ENCODE measurements at places on chromosomes 12 and 14.

DNA sequence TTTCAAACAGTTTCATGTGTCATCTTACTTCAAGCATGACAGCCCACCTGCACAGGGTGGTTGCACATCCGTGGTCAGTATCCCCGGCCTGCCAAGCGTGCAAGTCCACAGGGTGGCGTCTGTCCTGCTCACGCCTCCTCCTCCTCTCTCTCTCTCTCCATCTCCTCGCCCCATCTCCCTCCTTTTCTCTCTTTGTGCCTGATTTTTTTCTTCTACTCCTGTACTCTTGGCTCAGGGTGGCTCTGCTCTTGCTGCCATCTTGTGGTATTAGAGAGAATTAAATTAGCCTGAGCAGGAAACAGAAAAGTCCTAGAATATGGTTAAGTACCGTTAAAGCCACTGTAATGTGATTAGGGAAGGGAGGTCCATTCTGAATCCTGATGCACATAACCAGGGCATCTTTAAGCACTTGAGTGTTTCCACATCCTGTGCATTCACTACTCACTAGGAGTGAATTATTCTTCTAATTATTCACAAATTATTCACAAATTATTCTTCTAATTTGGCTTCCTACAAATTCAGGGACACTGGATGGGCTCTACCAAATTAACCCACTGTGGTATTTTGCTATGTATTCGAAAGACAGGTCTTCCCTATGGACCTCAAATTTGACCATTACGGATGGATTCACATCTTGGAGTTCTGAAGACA is 25.5 kb upstream of the DTX1 start:
- no peak for DNase-seq

- no peak for DNase-seq
These were observed 39.4 kb downstream of the NCOR2 start for GRCh38 chr12:124527861-124528561.

DNA sequence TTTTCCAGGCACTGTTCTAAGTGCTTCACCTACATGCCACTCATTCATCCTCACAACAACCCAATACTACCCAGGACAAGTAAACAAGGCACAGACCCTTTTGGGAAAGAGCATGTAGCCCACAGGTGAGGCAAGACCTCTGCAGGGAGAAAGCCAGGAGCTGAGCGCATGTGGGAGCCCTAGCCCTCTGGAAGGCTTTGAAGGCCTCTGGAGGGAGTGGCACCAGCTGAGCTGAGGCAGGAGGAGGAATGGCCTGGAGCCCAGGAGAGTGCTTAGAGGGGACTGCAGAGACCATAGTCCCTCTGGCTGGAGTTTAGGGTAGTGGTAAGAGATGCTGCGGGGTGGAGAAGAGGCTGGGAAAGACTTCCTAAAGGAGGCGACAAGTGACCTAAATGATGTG is 516.5 kb downstream of the FUT8 start:
- no peak for DNase-seq

DNA sequence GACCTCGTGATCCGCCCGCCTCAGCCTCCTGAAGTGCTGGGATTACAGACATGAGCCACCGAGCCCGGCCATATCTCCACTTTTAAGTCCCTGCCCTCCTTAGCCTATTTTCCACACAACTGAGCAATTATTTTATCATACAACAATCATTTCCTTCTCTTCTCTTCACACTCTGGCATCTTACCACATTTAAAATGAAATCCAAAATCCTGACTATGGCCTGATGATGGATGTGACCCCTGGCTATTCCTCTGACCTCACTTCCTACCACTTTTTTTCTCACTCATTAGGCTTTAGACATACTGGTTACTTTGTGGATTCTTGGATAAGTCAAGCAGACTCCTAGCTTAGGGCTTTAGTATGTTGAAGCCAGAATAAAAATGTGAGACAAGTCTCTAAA is 21.9 kb upstream of the EID3 start:
- no peak for DNase-seq

DNA sequence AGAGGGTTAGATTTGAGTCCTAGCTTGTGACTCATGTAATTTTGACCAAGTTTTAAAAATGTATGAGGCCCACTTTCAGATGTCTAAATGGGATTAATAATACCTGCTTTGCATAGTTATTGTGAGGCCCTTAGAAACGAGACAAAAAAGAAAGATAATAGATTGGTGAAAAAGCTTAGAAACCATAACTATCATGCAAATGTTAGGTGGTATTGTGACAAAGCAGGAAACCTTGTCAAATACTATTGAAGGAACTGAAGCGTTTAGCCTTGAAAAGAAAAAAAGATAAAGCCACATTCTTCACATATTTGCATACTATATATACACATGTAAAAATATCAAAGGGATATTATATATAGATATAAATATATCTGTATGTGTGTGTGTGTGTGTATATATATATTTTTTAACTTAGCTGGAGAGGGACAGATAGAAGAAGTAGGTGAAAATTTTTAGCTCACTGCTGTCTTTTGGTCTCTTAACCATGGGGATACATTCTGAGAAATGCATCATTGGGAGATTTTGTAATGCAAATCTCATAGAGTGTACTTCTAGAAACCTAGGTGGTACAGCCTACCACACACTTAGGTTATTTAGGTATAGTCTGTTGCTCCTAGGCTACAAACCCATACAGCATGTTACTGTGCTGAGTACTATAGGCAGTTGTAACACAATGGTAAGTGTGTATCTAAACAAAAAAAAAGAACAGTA is 270.3 kb downstream of the CCDC91 start:
- no peak for DNase-seq

DNA sequence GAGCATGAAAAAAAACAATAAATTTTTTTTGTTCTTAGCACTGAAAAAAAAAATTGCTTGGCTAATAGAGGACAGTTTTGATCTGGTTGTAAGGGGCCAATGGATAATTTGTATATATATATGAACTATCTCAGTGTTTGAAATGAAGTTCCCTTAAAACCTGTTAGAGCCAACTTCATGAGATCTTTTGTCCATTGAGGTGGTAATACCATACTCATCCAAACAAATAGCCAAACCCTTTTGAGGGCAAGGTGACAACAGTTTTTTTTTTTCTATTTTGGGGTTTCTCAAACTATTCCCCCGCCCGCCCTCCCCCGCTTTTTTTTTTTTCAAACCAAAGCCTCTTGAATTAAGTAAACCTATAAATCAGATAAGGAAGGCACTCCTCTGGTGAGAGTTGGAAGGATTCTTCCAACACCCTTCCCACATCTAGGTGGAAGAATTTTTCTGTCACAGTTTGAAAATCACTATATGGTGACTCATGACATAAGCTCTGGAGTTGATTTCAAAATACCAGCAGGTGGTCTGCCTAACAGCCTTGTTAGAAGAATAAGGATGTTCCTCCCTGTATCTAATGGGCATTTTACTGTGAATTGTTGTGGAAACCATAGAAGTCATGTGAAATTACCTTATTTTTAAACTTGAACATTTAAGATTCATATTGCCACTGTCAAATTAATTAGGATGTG is 10.2 kb downstream of the ARHGAP5 start:
- no peak for DNase-seq

GRCh38 chr14:67999705-68000384 is 180.3 kb downstream of the RAD51B start:
- no peak for DNase-seq

GRCh38 chr14:59983048-59983447 is 63.1 kb downstream of the LRRC9 start:
- no peak for DNase-seq

GRCh38 chr12:18888047-18888446 is 150.1 kb downstream of the CAPZA3 start:
- no peak for DNase-seq

DNA sequence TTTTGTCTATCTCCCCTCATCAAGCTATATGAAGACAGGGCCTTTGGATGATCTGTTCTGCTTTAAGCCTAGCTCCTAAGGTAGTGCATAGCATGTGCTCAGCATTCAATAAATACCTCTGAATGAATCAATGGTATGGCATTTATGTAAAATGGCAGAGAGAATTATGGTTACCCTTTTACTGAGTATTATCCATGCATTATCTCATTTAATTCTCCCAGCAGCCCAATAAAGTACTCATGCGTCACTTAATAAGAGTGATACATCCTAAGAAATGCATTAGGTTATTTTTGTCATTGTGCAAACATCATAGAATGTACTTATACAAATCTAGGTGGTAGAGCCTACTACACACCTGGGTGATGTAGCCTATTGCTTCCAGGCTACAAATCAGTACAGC is 269.7 kb downstream of the KSR2 start:
- no peak for DNase-seq

GRCh38 chr14:20501346-20501745 is 4.0 kb upstream of the RNASE10 start:
- DNase-seq = no peak

DNA sequence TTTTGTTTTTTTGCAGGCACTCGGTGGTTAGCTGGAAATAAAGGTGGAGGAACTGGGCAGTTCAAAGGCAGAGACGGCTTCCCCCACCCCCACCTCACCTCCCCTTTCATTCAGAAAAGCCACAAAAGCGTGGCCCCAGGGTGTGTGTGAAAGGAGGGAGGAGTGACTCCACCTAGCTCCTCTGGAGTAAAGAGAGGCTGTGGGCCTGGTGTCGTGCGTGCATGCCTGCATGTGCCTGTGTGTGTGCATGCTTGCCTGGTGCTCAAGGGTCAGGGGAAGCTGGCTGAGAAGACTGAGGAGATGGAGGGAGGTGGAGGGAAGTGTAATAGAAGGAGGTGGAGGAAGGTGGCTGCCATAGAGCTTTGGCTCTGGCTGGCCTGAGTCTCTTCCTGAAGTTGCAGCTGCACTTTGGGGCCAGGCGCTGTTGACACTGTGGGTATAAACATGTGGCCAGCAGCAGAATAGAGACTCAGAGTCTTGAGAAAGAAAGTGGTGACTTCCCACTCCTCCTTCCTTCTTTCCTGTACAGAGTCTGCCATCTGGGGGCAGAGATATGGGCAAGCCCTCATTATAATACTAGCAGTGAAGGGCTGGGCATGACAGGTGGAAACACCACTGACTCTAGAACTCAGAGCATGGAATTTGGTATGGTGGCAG is 36.9 kb upstream of the SINHCAF start:
- no peak for DNase-seq

- no peak for DNase-seq
These were observed 207.7 kb upstream of the SLC16A7 start for GRCh38 chr12:59388176-59388575.

DNA sequence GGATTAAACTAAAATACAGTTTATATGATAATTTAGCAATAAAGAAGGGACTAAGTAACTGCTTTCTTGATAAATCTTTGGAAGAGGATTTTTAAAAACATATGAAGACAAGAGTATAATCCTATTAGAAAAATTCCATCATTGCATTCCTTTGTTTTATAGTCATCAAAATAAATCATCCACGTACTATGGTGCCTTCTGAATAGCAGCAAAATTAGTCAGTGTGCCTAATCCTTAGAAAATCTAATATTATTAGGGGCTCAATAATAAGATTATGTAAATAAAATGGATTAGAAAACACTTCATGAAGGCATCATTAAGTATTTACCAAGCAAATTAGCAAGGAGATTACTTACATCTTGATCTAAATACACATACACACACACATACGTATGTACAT is 102.1 kb downstream of the KCNH5 start:
- DNase-seq = no peak

DNA sequence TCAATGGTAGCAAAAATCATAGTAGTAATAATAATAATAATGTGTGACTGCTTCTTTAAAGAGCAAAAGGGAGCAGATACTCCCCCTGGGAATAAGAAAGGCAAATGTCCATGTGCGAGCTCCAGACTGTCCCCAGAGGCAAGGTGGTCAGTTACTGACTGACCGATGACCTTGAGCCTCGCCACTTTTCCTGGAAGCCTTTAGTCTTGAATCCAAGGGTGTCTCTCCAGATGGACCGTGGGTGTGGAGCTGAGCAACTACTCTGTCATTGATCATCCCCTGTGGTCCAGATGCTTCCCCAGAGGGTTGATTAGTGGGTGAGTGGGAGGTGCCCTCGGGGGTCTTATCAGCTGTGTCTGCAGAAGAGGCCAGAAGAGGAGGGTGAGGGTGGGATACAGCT is 418.5 kb upstream of the TBX3 start:
- DNase-seq = no peak

DNA sequence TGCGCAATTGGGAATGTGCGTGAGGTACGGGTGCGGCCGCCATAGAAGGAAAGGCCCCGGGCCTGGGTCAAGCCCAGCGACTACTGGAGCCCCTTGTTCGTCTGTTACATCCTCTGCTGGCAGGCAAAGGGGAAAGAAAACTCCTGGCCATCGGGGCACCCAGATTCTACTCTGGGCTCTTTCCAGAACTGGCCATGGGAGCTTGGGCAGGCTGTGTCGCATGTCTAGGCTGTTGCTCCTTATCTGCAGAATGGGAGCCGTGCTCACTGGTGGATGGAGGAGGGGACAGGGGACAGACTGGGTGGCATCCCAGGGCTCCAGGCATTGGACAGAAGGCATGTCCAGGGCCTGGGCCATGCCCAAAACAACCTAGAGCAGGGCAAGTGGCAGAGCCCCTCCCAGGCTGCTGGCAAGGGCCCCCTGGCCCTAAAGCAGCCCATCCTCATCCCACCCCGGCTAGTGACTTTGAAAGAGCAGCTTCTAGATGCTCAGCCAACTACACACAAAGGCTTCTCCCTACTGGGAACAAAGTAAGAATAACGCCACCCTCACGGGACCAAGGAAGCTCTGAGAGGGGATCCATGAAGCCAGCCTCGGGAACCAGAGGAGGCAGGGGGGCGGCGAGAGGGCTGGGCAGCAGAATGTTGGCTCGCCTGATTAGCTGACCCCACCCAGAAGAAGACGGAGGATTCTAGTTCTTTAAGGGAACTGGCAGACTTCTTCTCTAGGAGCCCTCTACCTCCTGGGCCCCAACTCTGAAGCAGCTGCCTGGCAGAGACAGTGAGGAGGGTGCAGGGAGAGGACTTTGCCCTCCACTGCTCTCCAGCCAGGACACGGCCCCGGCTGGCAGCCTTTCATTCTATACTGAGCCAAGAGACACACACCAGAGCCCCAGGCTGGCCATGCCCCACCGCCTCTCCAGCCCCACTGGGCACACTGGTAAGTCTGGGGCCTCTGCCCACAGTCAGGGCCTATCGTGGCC is 96.8 kb downstream of the SINHCAF start:
- no peak for DNase-seq

GRCh38 chr14:53167602-53168328 is 14.6 kb upstream of the DDHD1 start:
- no peak for DNase-seq

Measured in dorsolateral prefrontal cortex (tissue), 122 donors.